ENCODE measurements at places on chromosomes 12 and 14.

DNA sequence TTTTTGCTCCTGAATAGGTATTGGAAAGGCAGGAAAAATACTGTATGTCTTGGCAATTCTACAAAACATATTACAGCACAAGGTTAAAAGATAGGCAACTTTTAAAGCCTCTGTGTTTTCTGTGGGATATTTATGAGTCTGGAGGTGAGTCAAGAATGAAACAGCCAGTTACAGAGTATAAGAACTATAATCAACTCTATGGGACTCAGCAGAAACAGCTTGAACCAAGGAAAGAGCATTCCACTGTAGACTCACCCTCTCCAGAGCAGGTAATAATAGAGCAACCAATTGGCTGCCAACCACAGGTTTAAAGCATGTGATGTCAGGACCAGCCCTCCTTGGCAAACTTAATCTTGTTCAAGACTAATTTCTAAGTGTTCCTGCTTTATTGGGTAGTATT, 100.5 kb upstream of the MDM1 start:
- no peak for DNase-seq

GRCh38 chr12:125201090-125201489, 135.9 kb downstream of the AACS start:
- no peak for DNase-seq

GRCh38 chr14:102523569-102524450, 14.2 kb upstream of the ANKRD9 start:
- no peak for DNase-seq

DNA sequence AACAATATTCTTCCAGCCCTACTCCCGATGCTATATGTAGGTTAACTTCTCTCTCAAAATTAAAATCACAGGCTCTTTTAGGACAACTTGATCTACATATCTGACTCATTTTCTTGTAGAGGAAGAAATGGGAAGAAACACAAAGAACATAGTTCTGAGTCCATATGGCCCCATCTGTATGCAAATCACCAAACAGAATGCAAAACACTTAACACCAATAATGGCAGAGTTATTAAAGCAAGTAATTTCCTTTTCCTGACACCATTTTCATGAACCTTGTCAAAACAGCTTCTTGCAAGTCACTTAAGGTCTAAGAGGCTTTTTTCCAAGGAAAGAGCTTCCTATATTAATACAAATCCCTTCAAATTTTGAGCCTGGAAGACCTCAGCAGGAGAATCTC, 300.4 kb upstream of the CLEC14A start:
- DNase-seq: no peak

DNA sequence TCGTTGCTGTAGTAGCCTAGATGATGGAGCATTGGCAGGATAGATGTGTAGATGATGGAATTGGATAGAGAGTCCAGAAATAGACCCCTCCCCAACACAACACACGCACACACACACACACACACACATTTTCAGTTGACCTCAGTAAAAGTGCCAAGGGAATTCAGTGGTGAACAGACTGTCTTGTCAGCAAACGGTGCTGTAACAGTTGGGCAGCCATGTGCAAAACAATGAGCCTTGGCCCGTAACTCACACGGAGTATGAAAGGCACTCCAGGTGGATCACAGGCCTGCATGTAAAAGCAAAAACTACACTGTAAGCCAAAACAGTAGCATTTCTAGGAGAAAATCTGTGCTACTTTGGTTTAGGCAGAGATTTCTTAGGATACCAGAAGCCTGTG, 87.8 kb downstream of the DDX51 start:
- no peak for DNase-seq

GRCh38 chr14:57846596-57846995, 19.3 kb downstream of the SLC35F4 start:
- DNase-seq: no peak

DNA sequence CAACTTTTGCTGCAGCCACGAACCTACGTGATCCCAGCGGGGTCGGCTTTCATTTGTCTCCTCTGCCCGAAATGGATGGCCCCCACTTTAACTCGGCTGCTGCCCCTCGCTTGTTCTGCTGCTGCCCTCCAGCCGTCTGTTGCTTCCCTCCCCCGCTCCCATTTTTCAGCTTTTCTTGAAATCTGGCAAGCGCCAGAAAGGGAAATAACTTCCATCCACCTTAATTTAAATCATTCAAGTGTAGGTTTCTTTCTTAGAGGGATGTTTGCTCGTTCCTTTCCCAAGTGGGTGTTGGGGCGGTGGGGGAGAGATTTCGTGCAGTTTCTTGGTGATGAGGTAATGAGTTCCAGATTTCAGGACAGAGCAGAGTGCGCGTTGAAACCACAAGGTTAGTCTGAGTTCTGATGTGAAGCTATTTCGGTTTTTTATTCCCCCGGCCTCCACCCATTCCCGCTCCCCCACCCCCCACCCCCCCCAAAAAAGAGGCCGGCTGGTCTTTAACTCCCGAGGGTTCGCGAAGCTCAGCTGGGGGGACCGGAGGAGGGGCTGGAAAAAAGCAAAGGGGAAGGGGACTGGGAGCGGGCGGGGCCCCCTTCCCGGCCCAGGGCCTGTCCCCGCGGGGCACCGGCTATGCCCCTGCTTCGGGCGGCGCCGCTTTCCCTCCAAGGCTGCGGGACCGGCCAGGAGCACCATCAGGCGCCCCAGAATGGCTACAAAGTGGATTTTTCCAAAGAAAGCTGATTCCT, 2.2 kb upstream of the ZFP36L1 start:
- no peak for DNase-seq

DNA sequence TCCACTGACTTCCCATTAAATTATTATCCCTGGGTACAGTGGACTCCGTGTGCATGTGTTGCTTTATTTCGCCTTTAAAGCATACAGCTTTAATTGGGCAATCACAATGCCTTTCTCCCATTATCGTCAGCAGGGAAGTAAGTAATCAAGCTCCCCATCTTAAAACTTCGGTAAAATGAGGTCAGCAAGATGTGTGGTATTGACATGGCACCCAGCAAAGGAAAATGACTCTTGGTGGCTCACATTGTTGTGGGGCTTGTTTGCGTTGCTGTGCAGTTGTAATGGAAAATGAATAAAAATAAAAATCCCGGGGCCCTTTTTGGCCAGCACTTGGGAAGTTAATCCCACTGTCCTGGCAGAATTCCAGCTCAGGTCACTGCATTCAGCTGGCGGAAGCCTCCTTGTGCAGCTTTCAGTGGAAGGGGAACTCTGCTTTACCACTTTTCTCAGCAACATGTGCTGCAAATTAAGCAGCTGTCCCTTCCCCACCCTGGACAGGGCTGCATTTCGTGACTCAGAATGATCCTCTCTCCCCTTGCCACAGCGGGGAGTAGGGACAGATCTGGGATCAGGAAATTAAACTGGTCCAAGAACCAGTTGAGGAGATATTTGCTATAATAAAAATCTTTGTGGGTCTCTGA, 13.9 kb upstream of the ATP2A2 start:
- DNase-seq: no peak

DNA sequence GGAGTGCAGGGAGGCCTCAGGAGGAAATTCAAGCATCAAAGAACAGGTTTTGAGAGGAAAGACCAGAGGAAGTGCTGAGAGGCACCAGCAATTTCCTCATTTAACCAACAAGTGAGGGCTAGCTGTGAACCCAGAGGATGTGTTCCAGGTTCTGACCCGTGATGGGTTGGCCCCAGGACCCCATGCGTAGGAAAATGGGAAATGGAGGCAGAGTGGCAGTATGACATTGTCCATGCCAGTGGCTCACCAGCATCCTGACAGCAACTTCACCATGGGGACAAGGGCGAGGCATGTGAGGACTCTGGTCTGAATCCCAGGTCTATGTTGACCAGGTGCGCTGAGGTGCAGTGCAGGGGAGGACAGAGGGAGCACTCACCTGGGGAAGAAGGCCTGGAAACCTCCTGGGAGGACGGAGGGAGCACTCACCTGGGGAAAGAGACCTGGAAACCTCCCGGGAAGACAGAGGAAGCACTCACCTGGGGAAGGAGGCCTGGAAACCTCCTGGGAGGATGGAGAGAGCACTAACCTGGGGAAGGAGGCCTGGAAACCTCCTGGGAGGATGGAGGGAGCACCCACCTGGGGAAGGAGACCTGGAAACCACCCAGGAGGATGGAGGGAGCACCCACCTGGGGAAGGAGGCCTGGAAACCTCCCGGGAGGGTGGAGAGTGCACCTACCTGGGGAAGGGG, 6.7 kb upstream of the CACNA2D4 start:
- peak; percentile 21 for DNase-seq

DNA sequence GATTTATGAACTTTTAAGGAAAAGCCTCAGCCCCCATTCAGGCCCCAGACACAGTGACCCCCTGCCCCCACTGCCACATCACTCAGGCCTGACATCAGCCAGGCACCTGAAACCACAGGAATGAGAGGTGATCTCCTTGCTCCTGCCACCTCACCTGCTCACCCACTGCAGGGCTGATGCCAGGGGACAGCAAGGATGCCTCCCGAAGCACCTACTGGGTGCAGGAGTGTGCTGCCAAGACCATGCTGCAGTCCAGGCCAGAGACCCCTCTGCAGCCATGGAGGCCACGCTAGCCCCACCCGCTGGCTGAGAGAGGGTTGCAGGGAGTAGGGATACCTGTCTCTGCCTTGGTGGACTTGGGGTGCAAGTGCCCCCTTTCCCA, 18.6 kb upstream of the KRT7 start:
- DNase-seq: no peak

DNA sequence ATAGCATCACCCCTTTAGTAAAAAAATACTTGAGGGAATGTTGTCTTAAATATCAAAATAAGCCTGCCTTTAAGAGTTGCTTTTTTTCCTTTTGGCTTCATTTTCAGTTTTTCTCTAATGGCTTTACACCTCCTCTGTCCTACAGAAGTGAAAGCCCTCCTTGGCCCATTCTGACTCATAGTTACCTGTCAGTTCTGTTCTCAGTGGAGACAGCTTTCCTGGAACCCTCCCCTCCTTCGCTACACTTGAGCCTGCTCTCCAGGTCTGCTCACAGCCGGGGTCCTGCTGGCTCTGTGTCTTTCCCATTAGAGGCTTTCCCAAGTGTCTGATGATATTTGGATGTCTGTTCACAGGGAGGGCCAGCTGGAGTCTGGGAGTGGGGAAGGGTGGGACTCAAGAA, 84.0 kb downstream of the PELI2 start:
- DNase-seq: no peak

GRCh38 chr12:96103067-96103644, 67.8 kb upstream of the LTA4H start:
- peak; percentile 36 for DNase-seq

- DNase-seq: peak; percentile 11
Observed at GRCh38 chr14:24674204-24674970, 40.4 kb upstream of the GZMB start.

GRCh38 chr12:131311764-131312163, 358.1 kb downstream of the ADGRD1 start:
- DNase-seq: no peak

DNA sequence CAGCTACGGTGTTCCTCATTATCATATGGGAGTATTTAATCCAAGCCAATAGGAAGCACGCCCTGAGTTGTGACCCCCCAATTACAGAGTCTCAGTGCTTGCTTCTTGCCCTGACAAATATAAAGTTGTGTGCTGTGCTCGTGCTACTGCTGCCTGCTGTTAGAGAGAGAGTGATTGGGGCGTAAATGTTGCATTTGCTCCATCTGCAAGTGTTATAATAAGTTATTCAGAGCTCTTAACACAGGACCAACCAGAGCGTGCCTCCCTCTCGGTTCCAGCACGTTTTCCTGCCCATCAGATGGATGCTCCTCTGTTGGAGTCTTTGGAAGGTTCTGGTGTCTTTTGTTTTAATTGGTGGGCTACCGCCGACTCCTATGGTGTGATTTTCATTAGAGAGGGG, 81.4 kb downstream of the TESC start:
- no peak for DNase-seq

GRCh38 chr12:111451649-111452129, 46.0 kb downstream of the SH2B3 start:
- DNase-seq: peak; percentile 87

DNA sequence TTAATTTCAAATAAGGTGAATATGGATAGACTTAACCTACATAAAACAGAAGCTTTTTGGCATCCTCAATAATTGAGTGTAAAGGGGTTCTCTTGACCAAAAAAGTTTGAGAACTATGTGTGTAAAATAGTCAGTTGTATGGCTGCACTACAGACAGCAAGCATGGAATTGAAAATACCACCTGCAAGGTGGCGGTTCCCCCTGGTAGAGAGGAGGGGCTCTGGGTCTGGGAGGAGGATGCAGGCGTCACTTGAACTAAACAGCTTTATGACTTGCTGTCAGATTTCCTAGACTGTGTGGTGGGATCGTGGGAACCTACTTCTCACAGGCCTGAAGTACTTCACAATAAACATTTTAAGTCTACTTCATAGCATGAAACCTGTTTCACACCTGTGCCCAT, 6.3 kb downstream of the EVL start:
- DNase-seq: no peak

GRCh38 chr12:6684609-6685008, 4.6 kb downstream of the ZNF384 start:
- DNase-seq: peak; percentile 44

GRCh38 chr14:95250936-95251335, 68.8 kb downstream of the CLMN start:
- DNase-seq: no peak

- no peak for DNase-seq
Observed at GRCh38 chr12:53751336-53752191, at the start of gene CISTR. Gene CISTR (minus strand): TSS chr12:53751979.

DNA sequence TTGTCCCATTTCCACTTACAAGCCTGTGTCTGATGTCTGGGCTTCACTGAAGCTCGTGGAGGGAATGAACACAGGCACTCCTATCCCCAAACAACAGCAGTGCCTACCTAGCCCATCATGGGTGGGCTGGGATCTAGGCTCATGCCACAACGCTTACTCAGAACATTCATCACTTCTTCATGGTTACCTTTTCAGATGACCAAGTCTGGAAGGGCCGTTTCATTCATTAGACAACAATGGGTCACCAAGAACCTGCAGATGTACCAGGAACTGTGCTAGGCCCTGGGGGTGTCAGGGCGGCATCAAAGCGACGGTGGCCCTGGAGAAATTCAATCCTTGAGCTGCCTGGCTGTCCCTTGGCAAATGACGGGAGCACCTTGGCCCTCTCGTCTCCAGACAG, 64.9 kb upstream of the FZD10 start:
- no peak for DNase-seq

GRCh38 chr14:88210426-88210825, 112.6 kb downstream of the KCNK10 start:
- no peak for DNase-seq

DNA sequence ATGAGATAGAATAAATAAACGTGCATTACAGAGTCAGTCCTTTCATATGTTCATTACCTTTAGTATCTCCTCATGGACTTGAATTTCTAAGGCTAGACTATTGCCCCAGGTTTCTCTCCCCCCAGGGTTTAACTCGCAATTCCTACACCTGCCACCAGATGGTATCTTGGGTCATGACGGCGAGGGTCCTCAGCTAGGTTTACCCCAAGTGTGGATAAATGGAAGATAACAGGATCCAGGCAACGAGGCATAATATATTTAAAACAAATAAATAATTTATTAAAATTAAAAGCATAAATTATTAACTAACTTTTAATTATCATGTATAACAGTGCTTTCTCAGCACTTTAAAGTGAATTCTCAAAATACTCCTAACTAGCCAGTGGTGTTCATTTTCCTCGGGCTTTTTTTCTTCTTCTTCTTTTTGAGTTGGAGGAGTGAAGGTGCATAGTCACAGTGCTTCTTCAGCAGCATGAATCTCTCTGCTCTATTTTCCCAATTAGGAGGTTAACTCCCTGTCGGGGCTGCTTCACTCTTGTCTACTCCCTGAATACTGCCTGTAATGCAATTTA, 243.5 kb upstream of the CAND1 start:
- DNase-seq: peak; percentile 62

GRCh38 chr12:124603831-124604251, 36.4 kb upstream of the NCOR2 start:
- DNase-seq: no peak

GRCh38 chr12:33830070-33830469, 192.2 kb upstream of the ALG10 start:
- DNase-seq: no peak
